ENCODE measurements at places on chromosomes 5 and 9.
A peak's percentile ranks its signal among the peaks of the same experiment; 100 is the strongest.

DNA sequence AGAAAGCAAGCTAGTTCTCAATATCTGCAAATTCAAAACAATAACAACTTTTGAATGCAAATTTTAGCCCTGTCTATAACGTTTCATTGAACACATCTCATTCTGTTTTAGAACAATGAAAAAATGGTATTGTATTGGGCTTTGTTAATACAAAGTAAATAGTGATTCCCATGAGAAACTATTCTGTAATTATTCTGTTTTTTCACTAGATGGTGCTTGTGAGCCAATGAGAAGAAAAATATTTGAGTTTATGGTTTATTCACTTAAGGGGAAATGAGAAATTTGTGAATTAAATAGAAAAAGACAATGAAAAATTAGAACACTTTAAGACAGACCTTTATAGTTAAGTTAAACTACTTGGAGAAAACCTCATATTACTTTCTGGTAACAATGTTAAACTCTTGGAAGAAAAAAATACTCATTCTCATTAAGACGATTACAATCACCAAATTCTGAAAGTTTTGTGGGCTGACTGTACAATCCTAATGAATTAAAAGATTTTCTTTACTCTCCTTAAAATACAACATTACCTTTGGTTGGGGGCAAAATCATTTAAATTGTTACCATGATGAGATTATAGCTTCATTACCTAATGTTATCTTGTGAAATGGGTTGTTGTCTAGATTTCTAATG is 127.0 kb downstream of the NNT start:
- DNase-seq: peak; percentile 39

DNA sequence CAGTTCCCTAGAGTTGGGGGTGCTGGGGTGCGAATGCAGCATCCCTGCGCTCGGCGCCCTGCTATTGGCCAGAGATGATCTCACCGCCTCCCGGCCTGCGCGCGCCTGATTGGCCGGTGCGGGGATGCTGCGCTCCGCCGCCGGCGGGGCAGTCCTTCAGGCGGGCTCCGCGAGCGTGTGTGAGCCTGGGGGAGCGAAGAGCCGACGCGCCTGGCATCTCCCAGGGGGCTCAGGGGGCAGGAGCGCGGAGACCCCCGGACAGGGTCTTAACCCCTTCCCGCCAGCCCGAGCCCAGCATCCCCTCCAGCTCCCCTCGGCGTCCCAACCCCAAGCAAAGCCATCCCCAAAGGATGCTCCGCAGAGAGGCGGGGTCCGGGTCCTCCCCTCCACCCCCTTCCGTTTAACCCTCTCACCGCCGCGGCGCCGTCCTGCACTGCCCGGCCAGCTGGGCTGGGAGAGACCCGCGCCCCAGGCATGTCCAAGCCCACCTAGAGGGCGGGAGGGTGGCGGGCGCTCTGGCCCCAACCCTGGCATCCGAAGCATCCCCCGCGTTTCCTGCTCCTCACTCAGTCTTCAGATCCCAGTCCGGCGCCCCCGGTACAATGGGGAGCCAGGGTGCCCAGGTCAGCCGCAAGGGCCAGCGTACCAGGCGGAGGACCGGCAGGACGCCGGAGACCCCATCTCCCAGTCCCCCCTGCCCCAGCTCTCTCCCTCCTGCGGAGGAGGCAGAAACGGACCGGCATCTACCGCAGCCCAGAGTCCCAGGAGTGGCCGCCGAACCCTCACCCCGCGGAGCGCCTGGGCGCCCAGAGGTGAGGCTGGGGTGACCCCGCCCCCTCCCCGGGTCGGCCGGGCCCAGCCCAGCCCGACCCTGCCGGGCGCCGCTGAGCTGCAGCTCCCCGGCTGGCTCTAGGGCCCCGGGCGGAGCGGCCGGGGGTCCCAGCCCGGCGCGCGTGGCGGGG is 19.3 kb upstream of the TOR2A start:
- no peak for DNase-seq

DNA sequence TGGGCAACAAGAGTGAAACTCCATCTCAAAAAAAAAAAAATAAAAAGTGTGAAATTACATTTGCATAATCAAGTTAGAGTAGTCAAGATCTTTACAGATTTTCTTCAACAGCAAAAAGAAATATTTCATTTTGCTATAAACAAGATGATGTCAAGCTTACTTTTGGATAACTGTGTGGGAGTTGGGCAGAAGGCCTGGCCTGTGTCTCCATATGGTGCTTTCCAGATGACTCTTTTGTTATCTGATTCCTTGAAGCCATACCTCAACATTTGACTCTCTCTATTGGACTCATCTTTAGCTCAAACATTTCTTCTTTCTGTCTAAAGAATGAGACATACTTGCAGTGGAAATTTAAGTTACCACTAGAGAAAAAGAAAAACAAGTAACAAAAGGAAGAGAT is 246.8 kb downstream of the MSX2 start:
- no peak for DNase-seq

GRCh38 chr5:36877667-36878391 is 1.3 kb downstream of the NIPBL start:
- peak; percentile 66 for DNase-seq

GRCh38 chr5:177295924-177296323 is 7.6 kb downstream of the RAB24 start:
- no peak for DNase-seq

- DNase-seq: no peak
Observed at GRCh38 chr9:110777196-110777875, 108.7 kb downstream of the MUSK start.

GRCh38 chr5:29017501-29017900 is 1979.1 kb upstream of the CDH9 start:
- DNase-seq: no peak

- no peak for DNase-seq
Observed at GRCh38 chr5:170482511-170482910, 21.3 kb upstream of the KCNIP1 start.

DNA sequence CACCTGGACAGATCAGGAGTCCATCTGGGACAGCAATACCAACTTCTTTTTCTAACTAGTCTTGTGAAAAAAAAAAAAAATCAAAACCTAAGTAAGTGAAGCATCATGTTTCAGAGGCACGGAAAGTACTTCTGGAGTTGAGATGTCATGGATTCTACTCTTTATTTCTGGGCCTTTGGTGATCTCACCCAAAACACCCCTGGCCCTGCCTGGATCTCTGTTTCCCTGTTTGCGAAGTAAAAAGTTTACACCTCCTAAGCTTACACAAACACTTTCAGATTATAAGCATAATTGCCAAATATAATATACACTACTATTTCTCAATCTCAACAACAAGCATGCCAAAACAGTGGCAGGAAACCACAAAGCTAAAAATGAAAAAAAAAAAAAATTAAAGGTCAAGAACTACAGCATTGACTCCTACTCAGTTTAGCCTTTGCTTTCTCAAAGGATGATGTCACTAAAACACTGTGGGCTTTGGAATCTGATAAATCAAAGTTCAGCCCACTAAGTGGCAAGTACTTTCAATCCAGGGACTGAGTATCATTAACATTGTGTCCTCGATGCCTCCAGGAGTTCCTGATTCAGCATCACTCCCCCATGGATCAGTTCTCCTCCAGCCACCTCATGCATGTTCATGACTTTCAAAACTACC is 291.9 kb downstream of the NFIB start:
- no peak for DNase-seq

DNA sequence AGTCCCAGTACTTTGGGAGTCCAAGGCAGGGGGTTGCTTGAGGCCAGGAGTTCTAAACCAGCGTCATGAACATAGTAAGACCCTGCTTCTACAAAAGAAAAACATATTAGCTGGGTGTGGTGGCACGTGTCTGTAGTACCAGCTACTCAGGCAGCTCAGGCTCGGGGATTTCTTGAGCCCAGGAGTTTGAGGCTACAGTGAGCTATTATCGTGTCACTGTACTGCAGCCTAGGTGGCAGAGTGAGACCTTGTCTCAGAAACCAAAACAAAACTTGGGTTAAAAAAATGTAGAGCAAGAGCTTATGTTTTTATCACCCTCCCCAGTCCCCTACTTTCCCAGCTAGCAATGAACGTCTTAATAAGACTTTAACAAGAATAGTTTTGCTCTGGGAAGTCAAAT is 46.7 kb downstream of the UHRF2 start:
- no peak for DNase-seq

All from hematopoietic multipotent progenitor cell treated with erythropoietin and hydrocortisone succinate and interleukin-3 and kit ligand, for 8 days (in vitro differentiated cells).